NCI-H1436 (cell line): ENCODE measurements at places on chromosomes 12 and 14.

- no peak for DNase-seq
These were observed 130.8 kb upstream of the RAP1B start for GRCh38 chr12:68479896-68480291.

DNA sequence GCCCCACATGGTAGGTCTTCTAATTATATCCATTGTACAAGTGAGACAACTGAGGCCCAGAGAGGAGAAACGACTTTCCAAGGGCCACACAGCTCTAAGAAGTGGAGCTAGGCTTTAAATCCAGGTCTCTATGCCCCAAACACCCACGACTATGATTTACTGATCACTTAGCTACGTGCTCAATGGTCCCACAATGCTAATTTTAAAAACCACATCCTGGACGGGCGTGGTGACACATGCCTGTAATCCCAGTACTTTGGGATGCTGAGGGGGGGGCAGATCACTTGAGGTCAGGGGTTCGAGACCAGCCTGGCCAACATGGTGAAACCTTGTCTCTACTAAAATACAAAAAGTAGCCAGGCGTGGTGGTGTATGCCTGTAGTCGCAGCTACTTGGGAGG, 8.4 kb upstream of the MLEC start:
- no peak for DNase-seq

DNA sequence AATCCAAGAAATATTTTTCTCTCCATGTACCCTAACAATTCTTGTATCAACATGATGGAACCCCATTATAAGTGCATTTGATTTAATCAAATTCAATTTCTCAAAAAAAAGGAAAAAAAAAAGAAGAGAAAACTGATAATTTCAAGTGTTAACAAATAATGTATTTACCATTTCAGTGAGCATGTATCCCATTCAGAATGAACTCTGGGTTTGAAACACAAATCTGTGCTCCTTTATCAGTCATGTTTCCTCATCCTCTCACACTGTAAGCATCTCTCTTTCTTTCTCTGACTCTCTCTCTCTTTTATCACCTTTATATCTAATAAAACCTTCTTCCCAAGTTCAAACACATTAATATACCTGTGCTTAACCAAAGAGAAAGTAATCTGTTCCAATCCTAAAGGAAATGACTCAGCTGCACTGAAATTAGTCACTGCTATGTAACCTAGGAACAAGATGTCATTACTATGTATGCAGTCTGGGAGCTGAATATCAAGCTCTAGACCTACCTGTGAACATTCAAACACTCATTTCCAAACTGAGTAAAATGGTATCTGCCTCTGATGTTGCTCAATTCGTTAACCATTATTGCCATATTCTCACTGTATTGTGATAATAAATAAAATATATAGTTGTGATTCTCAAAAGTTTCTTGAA, 135.0 kb upstream of the LRIG3 start:
- DNase-seq, result no peak

- DNase-seq, result no peak
These were observed at the start of gene A2M for GRCh38 chr12:9115731-9116559. Gene A2M (minus strand): TSS chr12:9115919. CDS start chr12:9115849, 70 bp downstream.

DNA sequence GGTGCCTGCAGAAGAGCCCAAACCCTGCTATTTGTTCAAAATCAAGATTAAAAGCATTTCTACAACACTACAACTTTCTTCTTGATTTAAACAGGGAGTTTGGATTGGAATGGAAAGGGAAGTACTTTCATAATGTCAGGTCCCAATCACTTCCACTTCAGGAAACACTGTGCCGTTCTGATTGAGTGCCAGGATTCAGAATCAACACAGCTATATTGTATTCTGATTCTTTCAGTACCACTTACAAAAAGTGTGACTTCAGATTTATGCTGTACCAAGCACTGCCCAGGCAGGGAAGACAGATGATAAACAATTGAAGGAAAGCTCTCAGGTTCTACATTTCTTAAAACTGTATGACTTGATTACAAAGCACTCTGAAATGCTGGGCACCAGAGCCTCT, 3.2 kb downstream of the TDP1 start:
- DNase-seq, result no peak

GRCh38 chr12:117272690-117273089, 82.4 kb upstream of the FBXO21 start:
- DNase-seq, result no peak

DNA sequence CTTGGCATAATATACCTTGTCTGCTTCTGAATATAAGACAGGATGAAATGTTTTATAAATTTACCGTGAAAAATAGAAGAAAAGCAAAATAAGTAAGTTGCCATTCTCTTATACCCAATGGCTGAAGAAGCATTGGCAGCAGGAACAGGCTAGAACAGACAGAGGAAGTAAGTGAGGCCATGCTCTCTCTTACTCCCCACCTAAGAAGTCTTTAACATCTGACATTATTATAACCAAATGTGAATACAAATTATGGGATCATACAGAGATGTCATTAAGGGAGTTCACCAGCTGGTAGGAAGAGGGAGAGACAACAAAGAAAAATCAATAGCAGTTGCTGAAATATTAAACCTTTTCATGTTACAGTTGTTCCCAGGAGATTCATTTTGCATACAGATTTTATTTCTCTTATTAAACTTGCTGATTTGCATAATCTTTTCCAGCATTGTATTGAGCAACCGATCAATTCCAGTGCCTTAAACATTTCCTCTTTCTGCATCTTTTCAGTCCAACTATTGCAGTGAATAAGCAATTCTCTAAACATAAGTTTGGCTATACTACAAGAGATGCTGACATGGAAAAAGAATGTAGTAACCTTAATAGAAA, 270.6 kb downstream of the SLC6A15 start:
- DNase-seq, result peak; percentile 51

- DNase-seq, result no peak
These were observed 878.7 kb downstream of the DIO2 start for GRCh38 chr14:79332504-79333197.

DNA sequence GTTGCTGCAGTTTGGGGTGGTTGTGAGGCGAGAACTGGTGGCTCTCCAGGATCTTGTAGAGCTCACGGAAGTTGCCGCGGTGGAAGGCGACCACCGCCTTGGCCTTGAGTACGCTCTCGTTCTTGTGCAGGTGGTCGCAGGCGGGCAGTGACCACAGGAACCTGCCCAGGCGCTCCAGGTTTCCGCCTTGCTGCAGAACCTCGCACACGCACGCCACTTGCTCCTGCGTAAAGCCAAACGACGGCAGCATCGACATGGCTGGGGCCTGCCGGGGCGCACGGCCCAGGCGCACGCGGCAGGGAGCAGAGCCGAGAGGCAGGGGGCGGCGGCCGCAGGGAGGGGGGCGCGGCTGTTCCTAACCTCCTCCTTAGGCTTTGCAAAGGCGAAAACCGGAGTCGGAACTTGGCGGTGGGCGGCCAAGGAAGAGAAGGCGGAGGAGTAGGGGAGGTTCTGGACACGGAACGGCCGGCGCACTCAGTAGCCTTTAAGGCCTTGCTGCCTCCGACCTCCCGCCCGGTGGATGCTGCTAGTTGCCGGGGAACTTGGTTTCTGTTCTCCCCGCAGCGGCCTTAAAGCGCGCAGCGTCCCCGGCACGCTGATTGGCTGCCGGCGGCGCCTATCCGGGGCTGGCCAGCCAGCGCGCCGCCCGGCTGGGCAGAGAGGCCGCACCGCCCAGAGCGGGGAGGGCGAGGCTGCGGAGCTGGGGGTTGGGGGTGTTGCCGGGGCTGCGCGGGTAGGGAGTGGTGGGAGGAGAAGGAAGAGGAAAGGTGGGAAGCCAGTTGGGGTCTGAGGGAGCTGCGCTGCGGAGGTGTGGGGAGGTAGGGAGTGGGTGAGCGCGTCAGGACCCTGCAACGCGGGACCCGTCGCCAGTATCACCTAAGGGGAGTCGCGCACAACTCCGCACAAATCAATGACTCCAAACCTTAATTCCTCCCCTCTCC, at the start of gene SIX1:
TSS of gene SIX1 (minus strand) at position 544 of the 941 bp plus-strand sequence. CDS start at position 256, 288 bp downstream.
- peak; percentile 82 for DNase-seq

DNA sequence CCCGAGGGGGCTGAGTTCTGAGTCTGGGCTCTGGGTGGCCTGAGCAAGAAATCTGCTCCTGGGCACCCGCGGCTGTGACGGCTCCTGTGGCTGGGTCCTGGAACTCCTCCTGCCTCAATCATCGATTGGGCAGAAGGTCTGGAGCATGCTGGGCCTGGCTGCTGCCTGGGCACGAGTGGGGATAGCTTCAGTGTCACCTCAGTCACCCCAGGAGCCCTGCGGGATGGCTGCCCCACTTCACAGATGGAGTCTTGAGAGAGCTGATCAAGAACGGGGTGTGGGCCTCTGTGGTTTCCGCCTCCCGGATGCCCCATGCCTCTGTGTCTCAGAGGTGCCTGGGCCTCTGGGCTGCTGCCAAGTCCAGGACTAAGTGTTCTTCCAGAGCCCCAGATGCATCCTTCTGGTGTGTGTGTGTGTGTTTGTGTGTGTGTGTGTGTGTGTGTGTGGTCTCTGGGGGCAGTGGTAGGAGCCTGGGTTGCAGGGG, 185.6 kb upstream of the C14orf180 start:
- no peak for DNase-seq

DNA sequence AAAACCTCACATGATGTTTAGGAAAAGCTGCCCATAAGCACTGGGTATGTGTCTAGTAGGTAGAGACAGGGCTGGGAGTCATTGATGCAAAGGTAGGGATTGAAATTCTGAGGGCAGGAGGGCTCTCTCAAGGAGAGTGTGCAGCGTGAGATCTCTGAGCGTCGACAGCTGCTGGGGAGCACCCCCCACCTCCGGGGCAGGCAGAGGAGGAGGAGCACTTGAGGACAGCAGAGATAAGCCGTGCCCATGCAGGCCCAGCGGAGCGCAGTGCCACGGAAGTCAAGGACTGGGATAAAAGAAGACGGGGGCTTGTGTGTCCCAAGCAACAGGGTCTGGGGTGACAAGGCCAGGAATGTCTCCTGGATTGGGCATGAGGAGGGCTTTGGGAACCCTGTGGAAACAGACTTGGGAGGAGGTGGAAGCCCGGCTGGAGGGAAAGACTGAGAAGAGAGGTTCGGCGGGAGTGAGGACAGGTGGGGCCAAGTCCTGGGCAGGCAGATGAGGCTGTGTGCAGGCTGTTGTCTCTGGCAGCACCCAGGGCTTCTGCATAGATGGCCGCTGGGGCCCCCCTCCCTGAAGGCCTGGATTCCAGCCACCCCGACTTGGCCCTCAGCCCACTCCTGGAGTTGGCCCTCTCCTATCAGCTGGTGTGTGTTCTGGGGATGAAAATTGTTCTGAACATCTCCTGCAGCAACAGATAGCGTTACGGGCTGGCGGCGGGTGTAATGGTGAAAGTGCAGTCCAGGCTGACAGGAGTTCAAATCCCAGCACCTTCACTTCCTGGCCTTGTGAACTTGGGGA, 1.9 kb downstream of the CACNA2D4 start:
- no peak for DNase-seq

- DNase-seq, result no peak
These were observed 329.4 kb upstream of the TBX3 start for GRCh38 chr12:115013236-115013981.

DNA sequence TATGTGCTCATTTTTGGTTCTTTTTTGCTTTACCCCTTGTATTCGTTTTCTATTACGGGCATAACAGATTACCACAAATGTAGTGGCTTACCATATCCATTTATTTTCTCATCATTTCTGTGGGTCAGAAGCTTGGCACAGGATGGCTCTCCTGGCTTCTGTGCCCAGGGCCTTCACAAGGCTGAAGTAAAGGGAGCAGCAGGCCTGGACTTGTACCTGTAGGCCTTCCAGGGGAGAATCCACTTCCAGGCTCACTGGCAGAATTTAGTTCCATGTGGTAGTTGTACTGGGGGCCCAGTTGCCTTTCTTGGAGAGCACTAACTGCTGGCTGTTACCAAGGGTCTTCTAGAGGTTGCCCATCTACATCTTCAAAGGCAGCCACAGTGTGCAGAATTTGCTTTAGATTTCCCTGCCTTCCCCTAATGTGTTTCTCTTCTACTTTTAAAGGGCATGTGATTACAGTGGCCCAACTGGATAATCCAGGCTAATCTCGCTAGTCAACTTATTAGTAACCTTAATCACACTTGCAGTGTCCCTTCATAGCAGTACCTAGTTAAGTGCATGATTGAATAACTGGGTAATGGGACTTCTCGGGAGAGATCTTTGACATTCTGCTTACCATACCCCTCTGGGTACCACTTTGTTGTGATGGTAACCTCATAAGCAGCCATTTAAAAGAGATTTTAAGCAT, 67.0 kb downstream of the CRADD start:
- DNase-seq, result no peak

DNA sequence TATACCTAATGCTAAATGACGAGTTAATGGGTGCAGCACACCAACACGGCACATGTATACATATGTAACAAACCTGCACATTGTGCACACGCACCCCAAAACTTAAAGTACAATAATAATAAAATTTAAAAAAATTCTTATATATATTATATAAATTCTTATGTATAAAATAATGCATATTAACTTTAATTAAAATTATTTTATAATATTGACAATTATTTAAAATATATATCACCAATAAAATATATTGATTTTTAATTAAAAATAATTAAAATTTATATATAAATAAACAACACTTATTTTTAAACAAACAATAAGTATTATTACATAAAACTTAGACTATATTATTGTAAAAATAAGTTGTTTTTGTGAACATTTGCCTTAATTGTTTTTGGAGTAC, 188.8 kb downstream of the SYT1 start:
- DNase-seq, result no peak
